IMR-90 (cell line): ENCODE measurements at places on chromosomes 4 and X. TPM values are rescaled to one million over a fixed set of nuclear protein-coding genes. Genes with fewer than 3 reads are reported as not detected.

Gene SLC4A4
- total RNA-seq, result 16.8 and 23.9 TPM in 2 replicates

Gene STBD1
- 2.2 and 3.0 TPM in 2 replicates for total RNA-seq

Gene FAM149A
- total RNA-seq, result 0.54 and 0.83 TPM in 2 replicates

Gene GAGE12F
- not detected in 2 replicates for total RNA-seq

Gene CACNA1F
- not detected in 2 replicates for total RNA-seq

Gene ASB12
- not detected in 2 replicates for total RNA-seq

Gene EPHA5
- under 0.01 and 0.18 TPM in 2 replicates for total RNA-seq

Gene CFAP99
- not detected in 2 replicates for total RNA-seq

Gene RAB9B
- total RNA-seq, result 0.90 and 1.1 TPM in 2 replicates

Gene WFS1
- total RNA-seq, result 9.7 TPM in 2 replicates

Gene POU4F2
- not detected in 2 replicates for total RNA-seq

Gene CENPI
- 24.2 and 25.8 TPM in 2 replicates for total RNA-seq

Gene GAGE12H
- total RNA-seq, result not detected in 2 replicates

Gene STAG2
- total RNA-seq, result 71.2 and 94.4 TPM in 2 replicates

Gene SLC6A8
- 6.7 and 7.2 TPM in 2 replicates for total RNA-seq

Gene RTL5
- 0.56 and 0.90 TPM in 2 replicates for total RNA-seq

Gene UCP1
- not detected in 2 replicates for total RNA-seq

Gene MAGEA10
- total RNA-seq, result not detected in 2 replicates

Gene GABRG1
- total RNA-seq, result not detected in 2 replicates

Gene PDE6B
- under 0.01 TPM in 1 of 2 replicates, not detected in the other for total RNA-seq

Gene GPC4
- 0.54 and 0.56 TPM in 2 replicates for total RNA-seq

Gene TMEM31
- not detected in 2 replicates for total RNA-seq

Gene MANBA
- 17.2 and 18.3 TPM in 2 replicates for total RNA-seq

Gene FRG1
- 13.4 and 28.3 TPM in 2 replicates for total RNA-seq

Gene LIMCH1
- 2.2 and 2.9 TPM in 2 replicates for total RNA-seq

Gene SPANXA1
- total RNA-seq, result not detected in 2 replicates

Gene ADH1B
- total RNA-seq, result under 0.01 and 0.36 TPM in 2 replicates

Gene CCDC110
- 0.90 and 1.4 TPM in 2 replicates for total RNA-seq

Gene HSFX2
- not detected in 2 replicates for total RNA-seq

Gene DMP1
- not detected in 2 replicates for total RNA-seq

Gene FDCSP
- total RNA-seq, result not detected in 2 replicates

Gene GAGE2A
- not detected in 2 replicates for total RNA-seq

Gene CXCL11
- total RNA-seq, result under 0.01 TPM in 2 replicates

Gene ADH4
- total RNA-seq, result not detected in 2 replicates

Gene GPR78
- under 0.01 TPM in 2 replicates for total RNA-seq

Gene PROM1
- not detected in 2 replicates for total RNA-seq

Gene CXXC4
- under 0.01 TPM in 1 of 2 replicates, not detected in the other for total RNA-seq

Gene ZMAT1
- not detected in 2 replicates for total RNA-seq
